Hematopoietic multipotent progenitor cell treated with erythropoietin and hydrocortisone succinate and interleukin-3 and kit ligand, for 8 days (in vitro differentiated cells): ENCODE measurements at places on chromosomes 16 and 17.

GRCh38 chr17:29565643-29566472 lies 979 bp downstream of the ABHD15 start:
- DNase-seq, result peak; percentile 43

DNA sequence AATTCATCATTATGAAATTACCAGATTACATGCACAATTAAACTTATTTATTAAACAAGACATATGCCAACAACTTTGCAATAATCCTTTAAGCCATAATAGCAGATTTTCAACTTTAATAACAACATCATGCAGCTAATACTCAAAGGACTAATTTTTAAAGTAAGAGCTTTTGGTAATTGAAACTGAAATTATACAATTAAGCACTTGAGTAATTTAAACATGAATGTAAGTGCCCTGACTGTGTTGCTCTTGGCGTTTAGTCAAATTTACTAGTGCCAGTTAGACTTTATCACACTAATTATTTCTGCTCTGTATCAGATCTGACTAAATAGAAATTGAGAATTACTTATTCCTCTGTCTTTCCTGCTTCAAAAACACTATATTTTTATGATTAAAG lies 46.8 kb upstream of the PSMD7 start:
- no peak for DNase-seq

- DNase-seq, result no peak
These were observed 206.1 kb downstream of the ABCC12 start for GRCh38 chr16:47949714-47950113.

- DNase-seq, result no peak
These were observed 4.3 kb upstream of the NPW start for GRCh38 chr16:2015117-2015946.

DNA sequence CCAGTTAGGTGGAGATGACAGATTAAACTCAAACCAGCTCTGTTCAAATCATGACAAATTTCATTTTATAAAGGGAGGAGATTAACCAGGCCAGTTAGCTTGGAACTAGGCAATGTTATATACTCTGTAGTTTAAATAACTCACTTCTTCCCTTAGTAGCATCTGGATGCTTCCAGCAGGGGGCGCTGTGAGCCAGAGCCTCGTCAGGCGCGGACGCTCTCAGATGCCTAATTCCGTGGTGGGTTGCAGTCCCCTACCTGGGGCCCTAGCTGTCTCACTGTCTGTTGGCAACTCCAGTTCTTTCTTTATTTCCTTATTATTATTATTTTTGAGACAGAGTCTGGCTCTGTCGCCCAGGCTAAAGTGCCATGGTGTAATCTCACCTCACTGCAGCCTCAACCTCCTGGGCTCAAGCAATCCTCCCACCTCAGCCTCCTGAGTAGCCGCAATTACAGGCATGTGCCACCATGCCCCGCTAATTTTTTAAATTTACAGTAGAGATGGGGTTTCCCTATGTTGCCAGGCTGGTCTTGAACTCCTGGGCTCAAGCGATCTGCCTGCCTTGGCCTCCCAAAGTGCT lies 17.3 kb upstream of the WFDC1 start:
- peak; percentile 54 for DNase-seq

DNA sequence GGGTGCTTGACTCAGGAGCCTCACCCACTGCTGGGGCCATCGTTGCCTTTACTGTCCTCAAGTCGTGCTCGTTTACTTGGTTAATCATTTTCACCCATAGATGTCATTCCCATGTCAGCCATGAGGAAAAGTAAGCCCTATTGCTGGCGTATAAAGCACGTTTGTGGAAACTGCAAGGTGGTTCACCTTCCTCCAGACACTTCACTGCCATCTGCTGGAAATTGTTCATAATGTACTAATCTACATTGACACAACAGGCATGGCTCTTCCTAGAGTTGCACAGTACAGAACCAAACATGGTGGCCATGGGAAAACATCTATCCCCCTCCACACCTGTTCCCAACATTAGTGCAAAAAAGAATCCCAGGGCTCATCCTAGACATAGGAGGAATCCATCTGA lies 116.6 kb downstream of the ZNF18 start:
- DNase-seq, result peak; percentile 44

DNA sequence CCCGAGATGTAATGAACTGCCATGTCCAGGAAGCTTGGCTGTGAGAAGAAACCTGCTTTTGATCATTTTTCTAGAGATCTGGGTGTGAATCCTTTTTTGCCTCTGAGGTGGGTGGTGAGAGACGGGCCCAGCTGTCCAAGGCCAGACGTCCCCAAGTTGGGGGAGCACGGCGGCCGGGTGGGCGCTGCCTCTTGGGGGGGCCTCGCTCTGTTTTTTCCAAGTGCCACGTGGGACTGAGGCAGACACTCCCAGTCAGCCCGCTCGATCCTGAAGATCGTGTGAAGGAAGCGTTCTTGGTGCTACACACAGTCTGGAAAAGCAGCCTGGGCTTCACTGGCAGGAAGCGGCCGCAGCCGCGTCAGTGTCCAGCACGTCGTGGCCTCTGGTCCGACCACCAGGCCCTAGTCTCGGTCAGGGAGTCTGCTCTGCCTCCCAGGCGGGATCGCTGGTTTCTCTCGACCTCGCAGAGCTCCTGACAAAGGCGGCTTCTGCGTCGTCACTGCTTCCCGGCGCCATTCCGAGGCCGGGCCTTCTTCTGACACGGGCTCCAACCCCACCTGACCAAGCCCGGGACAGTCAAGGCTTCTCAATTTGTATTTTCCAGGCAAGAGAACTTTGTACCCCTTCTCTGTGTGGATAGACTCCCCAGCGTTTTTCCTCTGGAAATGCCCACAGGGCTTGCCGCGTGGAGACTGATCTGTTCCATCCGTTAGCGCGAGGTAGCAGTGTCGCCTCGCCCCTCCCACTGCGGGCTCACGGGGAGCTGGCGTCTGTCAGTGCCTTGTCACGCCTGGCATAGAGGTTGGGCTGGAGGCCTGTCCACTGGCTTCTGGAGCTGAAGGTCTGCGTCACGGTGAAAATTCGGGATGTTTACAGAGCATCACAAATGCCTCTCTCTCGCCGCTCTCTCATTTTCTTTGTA lies 12.4 kb downstream of the PRSS27 start:
- DNase-seq, result no peak

GRCh38 chr17:27506348-27507218 lies 50.3 kb downstream of the KSR1 start:
- DNase-seq, result no peak

GRCh38 chr17:80531400-80531799 lies 13.2 kb upstream of the RPTOR start:
- no peak for DNase-seq

GRCh38 chr16:30992931-30993816 lies 8.2 kb downstream of the HSD3B7 start:
- DNase-seq, result peak; percentile 58

DNA sequence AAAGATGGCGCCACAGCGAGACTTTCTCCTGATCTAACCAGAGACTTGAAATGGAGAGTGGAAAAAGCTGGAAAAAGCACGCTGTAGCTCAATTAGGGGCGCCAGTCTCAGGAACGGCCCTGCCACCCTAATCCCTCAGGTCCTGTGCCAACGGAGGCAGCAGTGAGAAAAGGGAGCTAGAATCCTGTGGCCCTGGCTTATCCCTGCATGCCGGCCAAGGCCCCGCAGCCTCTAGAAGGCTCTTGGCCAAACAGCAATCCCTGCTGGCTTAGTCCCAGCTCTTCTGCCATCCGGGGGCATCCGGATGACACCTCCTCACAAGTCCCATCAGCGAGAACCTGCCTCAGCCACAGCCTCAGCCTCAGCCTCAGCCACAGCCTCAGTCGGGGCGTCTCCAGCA lies 69.8 kb downstream of the MRM3 start:
- DNase-seq, result no peak

- peak; percentile 65 for DNase-seq
These were observed 2.1 kb downstream of the SPAG9 start for GRCh38 chr17:51118330-51119195.

GRCh38 chr17:80843741-80844156 lies 147.9 kb upstream of the CHMP6 start:
- no peak for DNase-seq

DNA sequence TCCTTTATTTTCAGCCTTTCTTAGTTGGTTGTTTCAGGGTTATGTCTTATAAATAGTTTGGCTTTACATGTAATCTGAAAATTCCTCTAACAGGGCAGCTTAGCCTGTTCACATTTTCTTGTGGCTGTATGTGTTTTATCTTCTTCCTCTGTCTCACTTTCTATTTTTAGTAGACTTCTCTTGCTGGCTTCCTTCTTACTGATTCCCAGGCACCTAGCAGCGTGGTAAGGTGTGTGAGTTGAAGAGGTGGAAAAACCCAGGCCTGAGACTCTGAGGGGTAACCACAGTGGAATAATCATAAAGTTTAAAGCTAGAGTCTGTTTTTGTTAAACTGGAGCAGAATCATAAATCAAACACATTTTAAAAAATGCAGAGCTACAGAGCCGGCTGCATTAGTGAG lies 190.9 kb downstream of the LGALS9B start:
- DNase-seq, result no peak

GRCh38 chr17:10172241-10172741 lies 26.1 kb downstream of the GAS7 start:
- no peak for DNase-seq

GRCh38 chr16:28093385-28093725 lies 29.8 kb upstream of the GSG1L start:
- DNase-seq, result no peak

DNA sequence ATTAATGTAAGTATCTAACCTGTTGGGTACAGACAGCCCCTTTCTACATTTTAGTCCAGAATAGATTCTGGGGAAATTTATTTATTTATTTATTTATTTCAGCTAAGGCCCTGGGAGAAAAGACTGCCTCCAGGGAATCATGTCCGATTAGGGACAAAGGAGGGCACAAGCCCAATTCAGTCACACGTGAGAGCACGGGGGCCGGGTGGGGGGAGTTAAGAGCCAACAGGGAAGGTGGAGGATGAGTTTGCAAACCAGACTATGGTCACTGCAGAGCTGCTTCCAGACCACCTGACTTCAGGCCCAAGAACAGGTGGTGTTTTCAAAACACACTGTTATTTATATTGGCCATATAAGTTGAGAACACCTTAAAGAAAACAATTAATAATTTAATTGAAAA lies 1.6 kb upstream of the ZFHX3 start:
- no peak for DNase-seq

DNA sequence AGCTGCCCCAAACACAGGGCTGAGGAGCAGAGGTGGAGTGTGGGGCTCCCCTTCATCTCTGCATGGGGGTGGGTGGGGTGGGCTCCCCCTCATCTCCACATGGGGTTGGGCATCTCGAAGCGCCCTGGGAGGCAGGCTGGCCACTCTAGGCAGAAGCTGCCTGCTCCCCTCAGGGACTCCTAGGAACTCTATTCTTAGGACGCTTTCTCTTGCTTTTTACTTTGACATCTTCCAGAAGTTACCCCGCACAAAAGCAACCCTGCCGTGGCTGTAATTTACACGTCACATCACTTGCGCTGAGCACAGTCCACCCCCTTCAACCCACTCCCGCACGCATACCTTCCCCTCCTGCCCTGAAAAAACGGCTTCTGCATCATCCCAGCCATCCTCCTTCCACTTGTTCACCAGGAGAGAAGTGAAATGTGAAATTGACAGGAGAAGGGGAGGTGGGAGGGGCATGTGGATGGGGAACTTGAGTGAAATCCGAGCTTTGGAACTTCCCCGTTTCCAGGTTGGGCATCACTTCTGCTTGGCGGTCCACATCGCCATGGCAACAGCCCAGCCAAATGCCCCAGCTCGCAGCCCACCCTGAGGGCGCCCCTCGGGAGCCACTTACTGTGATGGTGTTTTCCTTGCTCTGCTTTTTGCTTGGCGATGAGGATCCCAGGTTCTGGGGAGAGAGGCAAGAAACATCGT lies 53.7 kb upstream of the RCVRN start:
- DNase-seq, result no peak
